ENCODE measurements at places on chromosomes 11 and 22.

- no peak for DNase-seq
Observed at GRCh38 chr22:48894064-48894671, 933.5 kb downstream of the BRD1 start.

DNA sequence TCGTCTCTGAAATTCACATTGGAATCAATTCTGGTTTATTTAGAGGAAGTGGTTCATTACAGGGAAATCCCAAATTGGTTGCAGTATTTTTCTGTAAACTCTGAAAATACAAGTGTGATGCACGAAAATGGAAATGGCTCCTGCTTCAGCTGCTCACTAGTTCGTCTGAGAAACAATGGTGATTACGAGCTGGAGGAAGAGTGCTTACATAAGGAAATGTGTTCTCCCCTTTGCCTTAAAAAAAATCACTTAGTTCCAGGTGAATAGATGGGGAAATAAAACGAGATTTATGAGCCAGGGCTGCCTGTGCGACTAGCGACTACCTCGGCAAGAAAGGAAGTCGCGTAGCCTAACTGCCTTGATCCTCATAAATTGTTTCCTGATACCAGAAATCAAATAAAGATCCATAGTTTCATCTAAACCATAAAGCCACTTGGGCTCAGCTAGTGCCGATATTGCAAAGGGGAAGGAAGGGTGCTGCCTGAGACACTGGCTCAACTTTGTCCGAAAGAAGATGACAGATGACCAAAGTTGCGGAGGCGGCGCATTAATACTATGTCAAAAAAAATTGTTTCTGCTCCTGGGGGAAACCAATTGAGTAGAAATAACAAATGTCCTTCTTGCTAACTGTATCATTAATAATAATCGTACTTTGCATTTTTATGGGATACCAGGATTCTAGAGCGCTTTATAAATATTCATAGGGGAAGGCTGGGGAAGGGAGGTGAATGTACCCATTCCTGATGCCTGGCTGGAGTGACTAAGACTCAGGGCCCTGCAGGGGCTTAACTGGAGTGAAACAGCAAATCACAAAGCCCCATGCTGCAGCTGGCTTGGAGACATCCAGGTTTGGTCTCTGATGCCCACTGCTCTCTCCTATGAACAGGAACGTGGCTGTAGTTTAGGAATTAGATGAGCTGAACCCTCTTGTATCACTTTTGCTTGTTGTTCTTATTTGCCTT lies 185.7 kb downstream of the BLID start:
- DNase-seq: no peak

GRCh38 chr22:30185129-30185528 lies 61.4 kb downstream of the LIF start:
- no peak for DNase-seq

DNA sequence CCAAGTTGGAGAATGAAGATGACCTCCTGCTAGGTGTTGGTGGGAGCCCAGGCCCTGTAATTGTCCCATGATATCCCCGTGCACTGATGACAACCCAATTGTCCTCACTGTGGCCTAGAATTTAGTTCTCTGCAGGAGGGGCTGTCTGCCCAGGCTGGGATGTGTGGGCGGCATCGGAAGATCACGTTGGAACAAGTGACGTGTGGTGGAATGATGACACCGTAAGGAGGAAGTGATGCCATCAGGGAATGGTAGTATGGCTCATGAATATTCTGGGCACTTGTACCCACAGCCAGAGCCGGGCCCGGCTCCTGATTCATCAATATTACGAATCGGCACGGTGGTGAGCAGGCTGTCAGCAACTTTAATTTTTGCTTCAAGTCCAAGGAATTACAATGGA lies 111.6 kb downstream of the MIAT start:
- no peak for DNase-seq

- DNase-seq: no peak
Observed at GRCh38 chr11:75471176-75471973, 38.4 kb upstream of the KLHL35 start.

GRCh38 chr11:82676483-82677094 lies 57.1 kb downstream of the FAM181B start:
- DNase-seq: no peak

DNA sequence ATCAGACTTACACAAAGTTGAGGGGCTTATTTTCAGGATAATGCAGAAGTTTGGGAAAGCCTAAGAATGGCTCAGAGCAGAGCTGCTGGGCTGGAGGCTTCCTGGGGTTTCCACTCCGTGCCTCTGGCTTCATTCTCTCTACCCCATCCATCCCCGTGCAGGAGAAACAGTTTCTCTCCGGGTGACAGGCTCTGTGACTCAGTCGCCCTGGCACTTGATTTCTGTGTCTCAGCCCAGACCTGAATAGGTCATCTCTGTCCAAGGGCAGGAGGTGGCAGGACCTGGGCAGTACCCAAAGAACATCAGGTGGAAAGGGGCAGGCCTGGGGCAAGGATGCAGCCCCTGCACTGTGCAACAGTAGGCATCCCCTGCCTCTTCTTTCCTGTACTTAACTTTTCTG lies 38.4 kb upstream of the RTL6 start:
- DNase-seq: no peak

- no peak for DNase-seq
Observed at GRCh38 chr22:48760481-48761390, 1066.9 kb downstream of the BRD1 start.

- DNase-seq: no peak
Observed at GRCh38 chr22:30763815-30764673, 69.4 kb downstream of the OSBP2 start.

GRCh38 chr11:36073411-36074203 lies 129.7 kb downstream of the LDLRAD3 start:
- DNase-seq: no peak

GRCh38 chr11:130561441-130561881 lies 113.0 kb downstream of the ADAMTS15 start:
- no peak for DNase-seq

DNA sequence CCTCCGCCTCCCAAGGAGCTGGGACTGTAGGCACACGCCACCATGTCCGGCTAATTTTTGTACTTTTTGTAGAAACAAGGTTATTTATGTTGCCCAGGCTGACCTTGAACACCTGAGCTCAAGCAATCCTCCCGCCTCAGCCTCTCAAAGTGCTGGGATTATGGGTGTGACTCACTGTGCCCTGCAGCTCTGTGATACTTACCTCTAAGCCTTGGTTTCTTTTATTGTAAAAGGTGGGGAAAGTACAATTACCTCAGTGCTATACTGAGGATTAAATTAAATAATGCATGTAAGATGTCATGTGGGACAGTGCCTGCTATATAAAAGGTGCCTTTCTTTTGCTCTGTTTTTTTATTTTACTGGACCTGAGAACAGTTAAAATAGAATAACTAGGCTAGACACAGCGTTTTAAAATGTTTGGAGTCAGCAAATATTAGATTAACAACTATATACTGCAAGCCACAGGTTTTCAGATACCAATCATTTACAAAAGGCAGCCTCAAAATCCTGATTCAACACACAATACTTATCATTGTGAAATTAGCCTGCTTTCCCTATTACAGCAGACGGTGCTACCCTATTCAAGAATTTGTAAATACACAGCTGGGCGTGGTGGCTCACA lies 30.0 kb downstream of the PRR14L start:
- no peak for DNase-seq

DNA sequence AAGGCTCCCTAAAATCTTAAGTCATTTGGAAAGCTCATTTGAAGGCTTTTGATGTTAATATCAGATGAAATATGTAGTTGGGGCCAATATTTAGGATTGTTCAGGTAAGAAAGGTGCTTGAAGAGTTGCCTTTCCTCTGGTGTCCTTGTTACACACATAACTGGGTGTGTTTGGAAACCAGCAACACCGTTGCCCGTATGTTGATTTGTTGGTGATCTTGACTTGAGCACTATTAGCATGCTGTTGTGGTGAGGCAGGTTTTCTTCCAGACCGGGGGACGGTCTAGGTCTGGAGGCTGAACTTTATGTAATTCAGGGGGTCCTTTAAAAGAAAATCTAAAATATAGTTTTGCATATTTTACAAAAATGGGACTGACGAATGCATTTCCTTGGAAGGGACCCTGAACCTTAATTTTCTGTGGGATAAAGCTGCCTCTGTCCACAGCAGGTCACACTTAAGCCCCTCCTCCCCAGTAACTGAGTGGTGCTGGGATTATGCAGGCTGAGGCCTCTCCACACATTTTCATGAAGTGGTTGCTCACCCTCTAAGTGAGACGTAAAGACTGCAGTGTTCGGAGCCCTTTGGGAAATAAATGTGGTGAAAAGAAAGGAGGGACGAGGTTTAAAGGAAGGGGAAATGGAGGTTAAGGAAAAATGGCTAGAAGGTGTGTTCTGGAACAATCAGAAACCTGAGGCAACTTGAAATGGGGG lies 1.8 kb downstream of the YWHAH start:
- DNase-seq: no peak

GRCh38 chr11:86447763-86448480 lies 73.2 kb downstream of the CCDC81 start:
- DNase-seq: no peak

- DNase-seq: no peak
Observed at GRCh38 chr11:86182976-86183584, 61.5 kb upstream of the EED start.
